ENCODE measurements at places on chromosomes 2 and 18. TPM values are rescaled to one million over a fixed set of nuclear protein-coding genes. Genes with fewer than 3 reads are reported as not detected.

DNA sequence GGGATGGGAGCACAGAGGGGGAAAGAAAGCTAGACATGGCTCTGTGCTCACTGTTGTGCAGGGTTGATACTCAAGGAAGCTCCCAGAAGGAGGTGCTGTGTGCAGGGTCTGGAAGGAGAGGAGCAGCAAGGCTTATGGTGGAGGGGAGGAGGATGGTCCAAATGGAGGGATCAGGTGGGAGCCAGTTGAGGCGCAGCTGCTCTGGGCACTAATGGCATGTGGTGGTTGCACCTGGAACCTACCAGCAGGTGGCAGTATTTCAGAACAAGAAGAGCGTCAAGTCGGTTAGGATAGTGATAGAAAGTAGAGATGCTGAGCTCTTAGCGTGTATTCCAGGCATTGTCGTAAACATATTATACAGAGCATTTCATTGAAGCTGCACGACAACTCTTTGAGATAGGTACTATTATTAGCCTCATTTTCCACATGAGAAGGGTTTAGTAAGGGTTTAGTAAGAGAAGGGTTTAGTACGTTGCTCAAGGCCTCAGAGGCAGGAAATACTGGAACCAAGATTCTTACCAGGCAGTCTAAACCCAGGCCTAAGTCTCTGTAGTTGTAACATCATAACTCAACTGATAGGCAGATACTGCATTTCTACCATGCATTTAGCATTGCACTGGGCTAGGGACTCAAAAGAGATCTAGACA lies 223.7 kb downstream of the CYP26B1 start:
- no peak for DNase-seq

GRCh38 chr2:168814939-168815907 lies 12.8 kb downstream of the NOSTRIN start:
- DNase-seq: no peak

- DNase-seq: peak; percentile 22
Measured at GRCh38 chr2:203562268-203562667, 27.2 kb upstream of the RAPH1 start.

- no peak for DNase-seq
Measured at GRCh38 chr2:163601377-163601776, 134.4 kb downstream of the FIGN start.

DNA sequence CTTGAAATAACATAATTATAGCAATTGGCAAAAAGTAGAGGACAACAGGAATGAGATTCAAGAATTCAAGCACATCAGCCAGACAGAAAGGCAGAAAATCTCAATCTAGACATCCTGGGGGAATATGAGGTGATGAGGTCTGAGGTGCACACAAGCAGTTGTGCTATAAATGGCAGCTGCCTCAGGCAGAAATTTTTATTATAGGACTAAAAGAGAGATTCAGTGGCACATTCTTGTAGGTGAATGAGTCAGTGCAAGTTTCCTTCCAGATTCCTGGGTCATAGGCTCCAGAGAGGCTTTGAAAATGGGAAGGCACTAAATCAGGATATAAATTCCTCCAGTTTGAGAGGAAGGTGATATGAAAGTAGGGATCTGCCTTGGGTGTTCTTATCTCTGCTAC lies 127.2 kb upstream of the THSD7B start:
- no peak for DNase-seq

DNA sequence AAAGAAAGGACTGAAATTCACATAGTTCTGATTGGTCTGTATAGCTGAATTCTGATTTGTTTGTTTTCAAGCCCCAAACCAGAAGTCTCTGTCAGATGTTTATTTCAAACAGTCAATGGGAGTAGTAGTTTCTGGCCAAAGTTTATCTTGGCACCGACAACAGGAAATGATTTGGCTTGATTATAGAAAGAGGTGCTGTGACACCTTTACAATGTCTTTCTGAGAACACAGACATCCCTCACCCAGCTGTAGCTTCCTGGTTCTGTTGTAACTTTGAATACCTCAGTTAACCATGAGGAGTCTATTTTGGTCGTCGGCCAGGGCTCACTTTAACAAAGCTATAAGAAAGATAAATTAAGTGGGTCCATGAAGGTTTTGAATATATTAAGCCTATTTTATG lies 545.0 kb upstream of the ZNF804A start:
- DNase-seq: no peak

DNA sequence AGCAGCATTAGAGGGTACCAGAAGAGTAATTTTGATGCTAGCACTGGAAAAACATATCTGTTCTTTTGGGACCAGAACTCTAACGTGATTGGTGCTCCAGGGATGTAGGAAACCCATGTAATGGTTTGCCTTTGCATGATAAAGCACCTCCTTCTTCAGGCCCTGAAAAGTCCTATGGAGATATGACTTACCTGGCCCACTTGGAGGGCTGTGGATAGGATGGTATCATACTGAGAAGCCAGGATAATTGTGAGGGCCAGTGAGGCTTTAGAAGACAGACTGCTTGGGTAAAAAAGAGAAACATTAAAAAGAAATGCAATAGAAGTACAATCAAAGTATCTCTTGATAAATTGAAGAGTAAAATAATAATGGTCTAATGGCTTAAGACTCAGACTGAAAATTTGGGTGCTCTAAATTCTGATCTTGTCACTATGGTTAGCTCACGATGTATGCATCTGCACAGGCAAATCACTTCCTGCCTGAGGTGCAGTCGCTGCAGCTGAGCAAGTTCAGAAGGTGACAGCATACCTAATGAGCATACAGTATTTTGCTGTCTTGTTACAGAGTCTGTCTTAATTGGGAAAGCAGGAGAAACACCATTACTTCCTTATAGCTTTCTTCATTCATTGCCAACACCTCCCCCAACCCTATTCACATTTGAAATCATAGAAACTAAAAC lies 371.5 kb downstream of the NUP35 start:
- DNase-seq: no peak

DNA sequence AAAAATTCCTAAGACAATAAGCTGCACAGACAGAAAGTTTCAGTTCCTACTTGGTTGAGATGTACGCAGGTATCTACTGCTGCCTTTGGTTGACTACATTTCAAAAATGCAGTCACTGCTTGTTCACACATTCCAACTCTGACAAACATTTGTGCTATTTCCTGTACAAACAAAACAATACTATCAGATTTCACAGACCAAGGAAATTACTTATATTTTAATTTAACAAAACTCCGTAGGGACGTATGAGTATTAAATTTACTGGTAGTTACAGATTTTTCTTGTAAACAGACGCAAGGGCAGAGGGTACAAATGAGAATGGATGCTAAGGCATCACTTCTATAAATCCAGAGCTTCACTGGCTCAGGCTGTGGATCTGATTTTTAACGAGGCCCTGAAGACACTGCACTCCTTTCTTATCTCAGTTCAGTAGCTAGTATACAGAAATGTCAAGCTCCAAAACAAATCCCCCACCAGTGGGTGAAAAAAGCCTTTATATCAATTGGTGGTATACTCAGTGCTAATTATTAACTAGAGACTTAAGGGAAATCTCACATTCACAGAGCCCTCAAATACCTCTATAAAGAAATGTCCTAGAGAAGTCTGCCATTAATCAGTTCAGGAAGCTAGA lies 31.7 kb upstream of the TTC32 start:
- no peak for DNase-seq

Gene HOXD12
- not detected for polyA plus RNA-seq

Gene ACTG2
- polyA plus RNA-seq: 4.4 TPM

Gene FAM237A
- polyA plus RNA-seq: not detected

Gene LCT
- polyA plus RNA-seq: not detected

Gene SPP2
- not detected for polyA plus RNA-seq

Data from heart left ventricle (tissue), 16 donors.